Kidney (tissue), 22 donors: ENCODE measurements at places on chromosomes 13 and 19. TPM values are rescaled to one million over a fixed set of nuclear protein-coding genes. Genes with fewer than 3 reads are reported as not detected.

- H3K27me3 ChIP-seq, result no peaks in the 10 kb centered on the region
- no peak for DNase-seq
- no peaks in the 10 kb centered on the region for H3K36me3 ChIP-seq
Measured at GRCh38 chr13:94343243-94343585, 136.3 kb downstream of the DCT start.

- no peaks in the 10 kb centered on the region for H3K4me1 ChIP-seq
- no peak overlapping the region for H3K27ac ChIP-seq
- no peak overlapping the region for H3K4me3 ChIP-seq
- DNase-seq, result peak; percentile 80
Measured at GRCh38 chr13:46126552-46127357, 21.9 kb upstream of the CPB2 start.

- H3K27me3 ChIP-seq, result no peaks in the 10 kb centered on the region
- H3K4me1 ChIP-seq, result no peaks in the 10 kb centered on the region
- H3K36me3 ChIP-seq, result no peaks in the 10 kb centered on the region
- no peak overlapping the region for H3K27ac ChIP-seq
Measured at GRCh38 chr13:48004201-48004600, 3.1 kb upstream of the SUCLA2 start.

- H3K4me1 ChIP-seq, result peaks cover 15% of the 10 kb centered on the region
- H3K36me3 ChIP-seq, result no peaks in the 10 kb centered on the region
- H3K4me3 ChIP-seq, result no peak overlapping the region
Measured at GRCh38 chr19:45464852-45465441, 2.8 kb upstream of the FOSB start.

DNA sequence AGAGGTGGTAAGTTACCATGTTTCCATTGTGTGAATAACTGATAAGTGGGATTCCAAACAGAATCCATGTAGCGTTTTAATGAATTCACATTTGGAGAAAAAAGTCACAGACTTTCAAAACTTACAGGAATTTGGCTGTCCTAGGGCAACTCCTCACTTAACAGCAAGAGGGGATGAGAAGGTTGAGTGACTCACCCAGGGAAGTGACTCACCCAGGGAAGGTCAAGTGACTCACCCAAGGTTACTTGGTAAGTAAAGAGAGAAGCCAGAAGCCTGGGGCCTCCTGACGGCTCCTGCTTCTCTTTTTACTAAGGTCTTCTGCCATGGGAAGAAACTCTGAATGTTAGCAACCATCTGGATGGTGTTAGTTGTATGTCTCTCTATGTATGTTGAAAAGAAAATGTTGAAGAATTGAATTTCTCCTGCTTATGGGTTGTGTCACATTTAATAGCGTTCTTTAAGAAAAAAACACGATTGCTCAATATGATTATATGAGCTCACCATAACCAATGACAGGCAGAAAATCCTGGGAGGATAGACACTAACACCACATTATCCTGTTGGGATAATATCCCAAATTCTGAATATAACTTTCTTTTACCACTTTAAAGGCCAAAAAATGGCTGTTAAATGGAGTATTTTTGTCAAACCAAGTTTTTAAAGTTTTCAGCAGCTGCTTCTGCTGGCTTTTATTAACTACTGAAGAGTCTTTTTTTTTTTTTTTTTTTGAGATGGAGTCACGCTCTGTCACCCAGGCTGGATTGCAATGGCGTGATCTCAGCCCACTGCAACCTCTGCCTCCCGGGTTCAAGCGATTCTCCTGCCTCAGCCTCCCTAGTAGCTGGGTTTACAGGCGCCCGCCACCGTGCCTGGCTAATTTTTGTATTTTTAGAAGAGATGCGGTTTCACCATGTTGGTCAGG lies 195.6 kb downstream of the GGACT start:
- no peaks in the 10 kb centered on the region for H3K36me3 ChIP-seq
- H3K4me1 ChIP-seq, result no peaks in the 10 kb centered on the region
- H3K27ac ChIP-seq, result peak overlapping the region; percentile 34
- H3K27me3 ChIP-seq, result no peaks in the 10 kb centered on the region
- DNase-seq, result peak; percentile 32

DNA sequence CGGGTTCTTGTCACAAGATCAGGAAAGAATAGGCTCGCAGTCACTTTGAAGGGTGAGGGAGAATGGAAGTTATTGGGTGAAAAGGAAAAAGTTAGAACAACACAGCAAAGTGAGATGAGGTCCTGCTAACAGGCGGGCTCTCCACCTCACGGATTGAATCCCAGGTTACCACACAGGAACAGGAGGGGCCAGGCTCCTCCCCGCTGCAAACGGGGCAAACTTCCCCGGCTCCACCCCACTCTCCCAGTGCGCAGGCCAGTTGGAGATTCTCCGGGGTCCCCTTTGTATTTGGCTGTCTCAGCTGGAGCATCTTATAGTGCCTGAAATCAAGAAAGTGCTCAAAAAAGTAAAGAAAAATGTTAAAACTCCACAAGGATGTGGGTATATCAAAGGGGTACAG lies 78.3 kb upstream of the IPO5 start:
- no peak overlapping the region for H3K27ac ChIP-seq
- DNase-seq, result no peak
- H3K4me3 ChIP-seq, result no peak overlapping the region
- no peaks in the 10 kb centered on the region for H3K4me1 ChIP-seq
- H3K36me3 ChIP-seq, result no peaks in the 10 kb centered on the region

- H3K4me1 ChIP-seq, result peaks cover 2% of the 10 kb centered on the region
- no peak overlapping the region for H3K4me3 ChIP-seq
- no peaks in the 10 kb centered on the region for H3K27me3 ChIP-seq
- no peak for DNase-seq
- H3K36me3 ChIP-seq, result peaks cover 19% of the 10 kb centered on the region
- no peak overlapping the region for H3K27ac ChIP-seq
Measured at GRCh38 chr19:33499248-33499647, 22.3 kb downstream of the PEPD start.

DNA sequence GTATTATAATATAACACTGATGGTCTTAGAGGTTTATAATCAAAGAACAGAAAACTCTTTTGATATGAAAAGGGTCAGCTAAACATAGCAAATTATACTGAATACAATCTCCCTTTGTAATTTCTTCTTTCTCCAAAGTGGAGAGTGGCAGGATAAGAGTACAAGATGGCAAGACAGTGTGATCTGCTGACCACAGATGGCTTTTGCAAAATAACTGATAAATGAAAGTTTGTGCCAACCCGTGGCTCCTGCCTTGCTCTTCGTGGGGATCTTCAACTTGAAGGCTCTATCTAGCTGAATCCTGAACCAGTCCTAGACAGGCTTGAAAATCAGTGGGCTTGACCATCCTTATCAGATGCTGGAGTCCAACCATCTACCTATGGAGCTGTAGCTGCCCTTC lies 185.7 kb downstream of the VWA8 start:
- no peaks in the 10 kb centered on the region for H3K27me3 ChIP-seq
- H3K36me3 ChIP-seq, result no peaks in the 10 kb centered on the region
- H3K4me3 ChIP-seq, result no peak overlapping the region
- no peaks in the 10 kb centered on the region for H3K4me1 ChIP-seq

- H3K27me3 ChIP-seq, result no peaks in the 10 kb centered on the region
- no peaks in the 10 kb centered on the region for H3K36me3 ChIP-seq
- H3K4me1 ChIP-seq, result no peaks in the 10 kb centered on the region
Measured at GRCh38 chr19:38433268-38433733, at the start of gene RYR1. RYR1 (plus strand) TSS chr19:38433691; CDS start chr19:38433830, 139 bp downstream.

DNA sequence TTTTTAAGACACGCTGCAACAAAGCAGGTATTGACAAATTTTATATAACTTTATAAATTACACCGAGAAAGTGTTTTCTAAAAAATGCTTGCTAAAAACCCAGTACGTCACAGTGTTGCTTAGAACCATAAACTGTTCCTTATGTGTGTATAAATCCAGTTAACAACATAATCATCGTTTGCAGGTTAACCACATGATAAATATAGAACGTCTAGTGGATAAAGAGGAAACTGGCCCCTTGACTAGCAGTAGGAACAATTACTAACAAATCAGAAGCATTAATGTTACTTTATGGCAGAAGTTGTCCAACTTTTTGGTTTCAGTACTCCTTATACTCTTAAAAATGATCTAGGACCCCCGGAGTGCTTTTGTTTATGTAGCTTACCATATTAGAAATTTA lies 1.2 kb downstream of the BRCA2 start:
- H3K36me3 ChIP-seq, result no peaks in the 10 kb centered on the region
- H3K4me1 ChIP-seq, result peaks cover 2% of the 10 kb centered on the region
- H3K27me3 ChIP-seq, result no peaks in the 10 kb centered on the region
- no peak overlapping the region for H3K27ac ChIP-seq

The JSRP1 gene
- 5.0 TPM for total RNA-seq

- H3K27ac ChIP-seq, result no peak overlapping the region
- no peak for DNase-seq
- H3K4me1 ChIP-seq, result no peaks in the 10 kb centered on the region
- H3K36me3 ChIP-seq, result no peaks in the 10 kb centered on the region
Measured at GRCh38 chr19:31648347-31648746, 299.1 kb upstream of the TSHZ3 start.

The CGB7 gene
- not detected for total RNA-seq

DNA sequence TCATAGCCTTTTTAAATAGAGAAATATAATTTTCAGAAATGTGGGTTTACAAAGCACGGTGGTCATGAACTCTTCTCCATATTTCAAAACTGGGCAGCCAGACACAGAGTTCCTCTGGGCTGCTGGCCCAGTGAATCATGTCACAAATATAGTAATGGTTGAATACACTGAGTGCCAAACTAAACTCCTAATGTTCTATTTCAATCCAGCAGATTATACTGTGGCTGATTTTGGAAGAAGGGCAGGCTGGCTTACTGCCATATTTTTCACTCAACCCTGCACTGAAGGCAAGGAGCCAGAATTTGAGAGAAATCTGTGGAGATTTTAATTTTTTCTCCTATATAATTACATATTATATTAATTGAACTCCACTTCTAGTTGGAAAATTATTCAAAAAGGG lies 17.0 kb upstream of the PRR20A start:
- DNase-seq, result no peak
- H3K36me3 ChIP-seq, result no peaks in the 10 kb centered on the region
- H3K27me3 ChIP-seq, result no peaks in the 10 kb centered on the region
- H3K27ac ChIP-seq, result no peak overlapping the region

DNA sequence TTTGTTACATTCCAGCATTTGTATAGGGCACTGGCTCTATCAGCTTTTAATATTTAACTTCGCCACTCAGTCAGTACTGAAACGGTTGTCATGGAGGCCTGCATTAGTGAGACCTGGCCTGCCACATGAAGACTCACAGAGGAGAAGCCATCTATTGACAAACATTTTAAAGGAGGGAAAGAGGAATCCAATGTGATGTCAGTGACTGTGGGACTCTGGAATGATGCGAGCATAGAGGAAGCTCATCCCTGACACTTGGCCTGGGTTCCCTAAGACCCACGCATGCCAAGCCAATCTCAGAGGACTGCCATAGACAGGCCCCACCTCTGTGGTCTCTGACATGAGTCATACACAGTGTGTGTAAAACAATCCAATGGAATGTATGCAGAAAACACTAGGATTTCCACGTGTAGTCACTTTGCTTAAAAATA lies 7.9 kb upstream of the DPY19L3 start:
- no peak overlapping the region for H3K4me3 ChIP-seq
- no peaks in the 10 kb centered on the region for H3K4me1 ChIP-seq
- no peaks in the 10 kb centered on the region for H3K36me3 ChIP-seq
- H3K27ac ChIP-seq, result no peak overlapping the region
- no peak for DNase-seq

DNA sequence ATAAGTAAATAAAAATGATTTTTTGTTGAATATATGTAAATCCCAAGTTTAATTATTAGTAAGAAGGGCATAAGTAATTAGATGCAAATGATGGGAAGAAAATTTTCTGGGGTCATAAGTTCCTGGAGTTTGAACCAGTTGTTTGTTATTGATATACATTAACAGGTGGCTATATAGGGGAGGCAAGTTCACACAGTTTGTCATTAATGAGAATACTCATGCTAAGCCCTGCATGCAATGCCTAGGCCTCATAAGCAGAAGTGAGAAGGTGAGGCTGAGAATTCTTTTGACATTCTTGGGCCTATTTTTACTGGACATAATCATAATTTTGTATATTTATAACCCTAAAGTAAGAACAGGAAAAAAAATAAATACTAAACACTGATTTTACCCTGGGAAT lies 1210.7 kb upstream of the PCDH9 start:
- no peak overlapping the region for H3K27ac ChIP-seq
- H3K27me3 ChIP-seq, result no peaks in the 10 kb centered on the region
- H3K4me1 ChIP-seq, result no peaks in the 10 kb centered on the region
- DNase-seq, result no peak

GRCh38 chr13:27257233-27257568 lies 5.8 kb downstream of the RPL21 start:
- no peaks in the 10 kb centered on the region for H3K27me3 ChIP-seq
- H3K36me3 ChIP-seq, result peaks cover 26% of the 10 kb centered on the region
- H3K4me3 ChIP-seq, result no peak overlapping the region
- DNase-seq, result no peak
- no peak overlapping the region for H3K27ac ChIP-seq

The TRAPPC6A gene
- total RNA-seq, result 37.2 TPM

DNA sequence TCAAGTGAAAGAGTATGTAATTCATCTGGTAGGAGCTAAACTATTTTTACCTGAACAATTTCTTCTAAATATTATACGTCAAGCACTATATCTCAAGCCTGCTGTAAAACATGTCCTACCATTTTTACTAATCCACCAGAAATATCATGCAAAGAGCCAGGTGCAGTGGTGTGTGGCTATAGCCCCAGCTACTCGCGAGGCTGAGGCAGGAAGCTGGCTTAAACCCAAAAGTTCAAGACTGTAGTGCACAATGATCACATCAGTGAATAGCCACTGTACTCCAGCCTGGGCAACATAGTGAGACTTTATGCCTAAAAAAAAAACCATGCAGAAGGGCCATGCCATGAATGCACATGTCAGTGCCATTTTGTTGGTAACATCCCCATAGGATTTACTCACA lies 20.7 kb upstream of the CLN5 start:
- DNase-seq, result no peak
- H3K36me3 ChIP-seq, result no peaks in the 10 kb centered on the region
- no peaks in the 10 kb centered on the region for H3K27me3 ChIP-seq

DNA sequence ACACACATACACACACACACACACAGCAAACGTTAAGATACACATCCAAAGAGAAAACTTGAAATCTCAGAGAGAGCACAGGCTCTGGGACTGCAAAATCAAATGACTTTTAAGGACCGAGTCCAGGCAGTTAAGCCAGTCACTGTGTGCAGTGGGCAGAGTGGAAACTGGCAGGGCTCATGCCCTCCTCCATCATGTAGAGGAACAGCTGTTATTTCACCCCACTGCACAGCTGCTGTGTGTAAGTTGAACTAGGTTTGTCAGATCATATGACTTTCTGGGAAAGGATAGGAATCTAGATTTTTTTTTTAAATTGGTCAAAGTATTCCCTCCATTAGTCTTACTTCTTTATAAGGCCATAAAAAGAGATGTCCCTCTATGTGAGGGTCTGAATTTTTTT lies 1002.1 kb downstream of the UQCRFS1 start:
- no peaks in the 10 kb centered on the region for H3K4me1 ChIP-seq
- no peak for DNase-seq
- H3K27me3 ChIP-seq, result no peaks in the 10 kb centered on the region
- no peak overlapping the region for H3K4me3 ChIP-seq

The ZNF69 gene
- total RNA-seq, result 16.4 TPM

The FGF21 gene
- not detected for total RNA-seq

GRCh38 chr13:111210091-111210490 lies 95.0 kb downstream of the ARHGEF7 start:
- no peak overlapping the region for H3K27ac ChIP-seq
- no peak for DNase-seq
- H3K4me3 ChIP-seq, result no peak overlapping the region
- H3K27me3 ChIP-seq, result no peaks in the 10 kb centered on the region
- peaks cover 2% of the 10 kb centered on the region for H3K4me1 ChIP-seq

- no peaks in the 10 kb centered on the region for H3K36me3 ChIP-seq
- peak overlapping the region; percentile 28 for H3K4me3 ChIP-seq
- H3K4me1 ChIP-seq, result no peaks in the 10 kb centered on the region
- peak; percentile 66 for DNase-seq
- H3K27ac ChIP-seq, result peak overlapping the region; percentile 32
Measured at GRCh38 chr19:2507109-2507508, 31.2 kb downstream of the GADD45B start.

The IL4I1 gene
- total RNA-seq, result 12.8 TPM

The C13orf42 gene
- total RNA-seq, result not detected

The TPRX1 gene
- total RNA-seq, result not detected

The GPC6 gene
- total RNA-seq, result 15.5 TPM
